Gastroesophageal sphincter (tissue), 4 donors: ENCODE measurements at places on chromosomes 2 and 18. TPM values are rescaled to one million over a fixed set of nuclear protein-coding genes. Genes with fewer than 3 reads are reported as not detected.

- no peak for ATAC-seq
- H3K27me3 ChIP-seq = no peaks in the 10 kb centered on the region
- no peak overlapping the region for H3K27ac ChIP-seq
- H3K4me3 ChIP-seq = no peak overlapping the region
These were observed 216.5 kb downstream of the CDCA7 start for GRCh38 chr2:173571021-173571821.

DNA sequence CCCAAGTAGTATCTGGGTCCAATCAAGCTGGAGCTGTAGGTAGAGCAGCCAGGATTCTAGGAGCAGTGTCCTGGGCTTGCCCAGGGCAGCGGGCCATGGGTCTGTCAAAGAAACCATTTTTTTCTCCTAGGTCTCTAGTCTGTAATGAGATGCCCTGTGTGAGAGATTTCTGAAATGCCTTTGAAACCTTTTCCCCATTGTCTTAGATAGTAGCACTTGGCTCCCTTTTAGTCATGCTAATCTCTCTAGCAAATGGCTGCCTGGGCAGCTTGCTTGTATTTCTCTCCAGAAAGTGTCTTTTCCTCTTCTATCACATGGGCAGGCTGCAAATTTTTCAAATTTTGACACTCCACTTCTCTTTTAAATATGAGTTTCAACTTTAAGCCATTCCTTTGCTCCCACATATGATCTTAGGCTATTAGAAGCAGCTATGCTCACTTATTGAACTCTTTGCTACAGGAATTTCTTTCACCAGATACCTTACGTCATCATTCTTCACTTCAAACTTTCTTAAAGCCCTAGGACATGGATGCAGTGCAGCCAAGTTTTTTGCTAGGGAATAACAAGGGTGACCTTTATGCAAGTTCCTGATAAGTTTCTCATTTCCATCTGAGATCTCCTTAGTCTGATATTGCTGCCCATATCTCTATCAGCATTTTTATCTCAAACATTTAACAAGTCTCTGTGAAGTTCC lies 890.2 kb upstream of the VRK2 start:
- no peaks in the 10 kb centered on the region for H3K36me3 ChIP-seq
- no peaks in the 10 kb centered on the region for H3K27me3 ChIP-seq
- H3K4me1 ChIP-seq = no peaks in the 10 kb centered on the region
- no peak for ATAC-seq
- no peak overlapping the region for H3K27ac ChIP-seq

DNA sequence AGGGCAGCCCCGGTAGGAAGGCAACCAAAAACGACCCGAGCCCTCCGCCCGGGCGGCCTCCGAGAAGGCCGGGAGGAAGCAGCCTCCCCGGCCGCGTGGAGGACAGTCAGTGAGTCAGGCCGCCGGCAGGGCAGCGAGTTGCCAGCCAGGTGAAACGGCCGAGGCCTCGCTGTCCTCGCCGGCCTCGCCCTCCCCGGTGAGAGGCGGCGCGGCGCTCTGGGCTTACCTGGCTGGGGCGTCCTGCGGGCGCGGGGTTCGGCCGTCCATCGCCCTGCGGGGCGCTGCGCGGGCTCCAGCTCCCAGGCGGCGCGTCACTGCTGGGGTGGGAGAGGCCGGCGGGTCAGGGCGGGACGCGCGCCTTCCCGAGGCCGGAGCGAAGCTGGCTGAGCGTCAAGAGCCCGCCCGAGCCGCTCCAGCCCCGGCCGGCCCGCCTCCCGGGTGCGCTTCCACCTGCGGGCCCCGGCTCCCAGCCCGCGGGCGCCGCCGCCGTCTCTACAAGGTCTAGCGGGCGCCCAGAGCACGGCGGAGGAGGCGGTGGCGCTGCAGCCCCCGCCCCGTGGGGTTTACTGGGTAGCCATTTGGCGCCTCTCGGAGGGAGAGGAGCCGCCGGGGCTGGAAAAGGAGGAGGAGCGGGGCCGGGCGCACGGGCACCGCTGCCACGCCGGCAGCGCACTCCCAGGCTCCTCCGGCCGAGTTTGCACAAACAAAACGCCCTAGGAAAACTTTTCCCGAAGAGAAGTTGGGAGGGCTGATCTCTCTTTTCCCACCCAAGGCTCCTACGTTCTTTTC lies 499 bp downstream of the COBLL1 start:
- peak; percentile 89 for ATAC-seq
- peak overlapping the region; percentile 98 for H3K27ac ChIP-seq
- no peaks in the 10 kb centered on the region for H3K27me3 ChIP-seq
- peaks cover 3% of the 10 kb centered on the region for H3K4me1 ChIP-seq
- peak overlapping the region; percentile 90 for H3K4me3 ChIP-seq
- H3K36me3 ChIP-seq = no peaks in the 10 kb centered on the region

DNA sequence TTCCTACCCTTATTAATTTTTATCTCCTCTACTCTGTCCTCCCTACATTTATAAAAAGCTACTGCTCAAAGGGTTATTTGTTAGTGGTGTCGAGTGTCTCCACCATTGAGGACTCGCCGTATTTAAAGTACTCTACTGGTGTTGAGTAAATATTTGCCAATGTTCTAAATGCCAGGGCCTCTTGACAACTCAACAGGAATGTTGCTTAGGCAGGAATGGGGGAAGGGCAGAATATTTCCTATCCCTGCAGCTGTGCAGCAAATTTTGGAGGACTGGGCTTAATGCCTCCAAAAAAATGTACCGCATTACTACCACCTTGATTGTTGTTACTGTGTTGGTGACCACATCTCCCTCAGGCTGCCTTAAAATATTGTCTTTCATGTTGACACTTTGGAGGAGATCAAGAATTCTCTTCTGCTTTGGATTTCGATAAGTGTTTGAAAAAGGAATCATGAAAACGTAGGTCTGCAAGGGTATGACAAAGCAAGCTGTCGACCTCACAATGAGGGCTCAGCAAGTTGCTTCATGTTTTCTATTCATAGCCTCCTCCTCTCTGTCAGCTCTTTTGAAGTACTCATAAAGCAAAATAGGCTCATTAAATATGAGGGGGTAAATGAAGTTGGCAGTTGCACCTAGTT lies 84.3 kb downstream of the EFEMP1 start:
- H3K36me3 ChIP-seq = no peaks in the 10 kb centered on the region
- no peak overlapping the region for H3K27ac ChIP-seq
- no peak overlapping the region for H3K4me3 ChIP-seq
- no peaks in the 10 kb centered on the region for H3K4me1 ChIP-seq
- no peak for ATAC-seq
- no peaks in the 10 kb centered on the region for H3K27me3 ChIP-seq

The KCNK3 gene
- total RNA-seq = 7.0 TPM

GRCh38 chr2:224924631-224925030 lies 117.6 kb downstream of the DOCK10 start:
- H3K27ac ChIP-seq = no peak overlapping the region
- ATAC-seq = no peak
- H3K4me3 ChIP-seq = no peak overlapping the region
- H3K36me3 ChIP-seq = no peaks in the 10 kb centered on the region

- no peak overlapping the region for H3K4me3 ChIP-seq
- no peaks in the 10 kb centered on the region for H3K27me3 ChIP-seq
- H3K36me3 ChIP-seq = no peaks in the 10 kb centered on the region
- H3K27ac ChIP-seq = no peak overlapping the region
These were observed 299.1 kb upstream of the NXPH2 start for GRCh38 chr2:139079311-139079710.

GRCh38 chr2:191190435-191190834 lies 39.6 kb upstream of the STAT4 start:
- no peak overlapping the region for H3K4me3 ChIP-seq
- H3K4me1 ChIP-seq = no peaks in the 10 kb centered on the region
- H3K27me3 ChIP-seq = no peaks in the 10 kb centered on the region
- ATAC-seq = no peak

DNA sequence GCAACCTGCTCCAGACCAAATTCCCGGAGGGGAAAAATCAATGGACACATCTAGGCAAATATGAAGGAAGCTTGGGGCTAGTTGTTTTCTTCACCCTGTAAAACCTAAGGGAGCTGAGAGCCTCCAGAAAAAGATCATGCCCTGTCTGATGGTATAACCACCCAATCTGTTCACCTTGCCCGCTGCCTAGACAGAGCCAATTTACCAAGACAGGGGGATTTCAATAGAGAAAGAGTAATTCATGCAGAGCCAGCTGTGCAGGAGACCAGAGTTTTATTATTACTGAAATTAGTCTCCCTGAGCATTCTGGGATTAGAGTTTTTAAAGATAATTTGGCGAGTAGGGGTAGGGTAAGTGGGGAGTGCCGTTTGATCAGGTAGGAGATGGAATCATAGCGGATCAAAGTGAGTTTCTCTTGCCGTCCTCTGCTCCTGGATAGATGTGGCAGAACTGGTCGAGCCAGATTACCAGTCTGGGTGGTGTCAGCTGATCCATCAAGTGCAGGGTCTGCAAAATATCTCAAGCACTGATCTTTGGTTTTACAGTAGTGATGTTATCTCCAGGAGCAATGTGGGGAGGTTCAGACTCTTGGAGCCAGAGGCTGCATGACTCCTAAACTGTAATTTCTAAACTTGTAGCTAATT lies 35.1 kb upstream of the B4GALT6 start:
- no peak for ATAC-seq
- H3K4me3 ChIP-seq = no peak overlapping the region
- no peaks in the 10 kb centered on the region for H3K27me3 ChIP-seq
- no peak overlapping the region for H3K27ac ChIP-seq
- no peaks in the 10 kb centered on the region for H3K4me1 ChIP-seq

The BMP10 gene
- 0.19 TPM for total RNA-seq

DNA sequence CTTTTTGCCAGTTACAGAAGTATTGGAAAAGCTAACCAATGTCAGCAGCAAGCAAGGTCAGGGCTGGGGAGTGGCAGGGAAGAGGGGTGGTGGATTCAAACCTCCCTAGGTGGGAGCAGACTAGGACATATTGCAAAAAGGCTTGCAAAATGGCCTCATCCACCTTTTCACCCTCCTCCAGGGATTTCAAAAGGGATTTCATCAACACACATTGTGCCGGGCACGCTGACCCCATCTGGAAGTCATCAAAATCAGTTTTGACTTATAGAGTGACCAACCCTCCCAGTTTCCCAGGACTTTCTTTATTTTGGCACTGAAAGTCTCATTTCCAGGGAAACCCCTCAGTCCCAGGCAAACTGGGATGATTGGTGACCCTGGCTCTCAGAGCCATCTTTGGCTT lies 94.7 kb downstream of the BIN1 start:
- no peaks in the 10 kb centered on the region for H3K36me3 ChIP-seq
- H3K27me3 ChIP-seq = peaks cover 39% of the 10 kb centered on the region
- H3K27ac ChIP-seq = no peak overlapping the region
- ATAC-seq = no peak

- no peaks in the 10 kb centered on the region for H3K4me1 ChIP-seq
- H3K36me3 ChIP-seq = no peaks in the 10 kb centered on the region
- H3K27me3 ChIP-seq = no peaks in the 10 kb centered on the region
- no peak for ATAC-seq
- H3K27ac ChIP-seq = no peak overlapping the region
These were observed 117.9 kb downstream of the ARHGAP15 start for GRCh38 chr2:143246815-143247744.

GRCh38 chr2:241072151-241072550 lies 29.9 kb downstream of the MTERF4 start:
- H3K4me3 ChIP-seq = no peak overlapping the region
- ATAC-seq = no peak
- peaks cover 33% of the 10 kb centered on the region for H3K27me3 ChIP-seq
- no peaks in the 10 kb centered on the region for H3K36me3 ChIP-seq
- no peak overlapping the region for H3K27ac ChIP-seq

DNA sequence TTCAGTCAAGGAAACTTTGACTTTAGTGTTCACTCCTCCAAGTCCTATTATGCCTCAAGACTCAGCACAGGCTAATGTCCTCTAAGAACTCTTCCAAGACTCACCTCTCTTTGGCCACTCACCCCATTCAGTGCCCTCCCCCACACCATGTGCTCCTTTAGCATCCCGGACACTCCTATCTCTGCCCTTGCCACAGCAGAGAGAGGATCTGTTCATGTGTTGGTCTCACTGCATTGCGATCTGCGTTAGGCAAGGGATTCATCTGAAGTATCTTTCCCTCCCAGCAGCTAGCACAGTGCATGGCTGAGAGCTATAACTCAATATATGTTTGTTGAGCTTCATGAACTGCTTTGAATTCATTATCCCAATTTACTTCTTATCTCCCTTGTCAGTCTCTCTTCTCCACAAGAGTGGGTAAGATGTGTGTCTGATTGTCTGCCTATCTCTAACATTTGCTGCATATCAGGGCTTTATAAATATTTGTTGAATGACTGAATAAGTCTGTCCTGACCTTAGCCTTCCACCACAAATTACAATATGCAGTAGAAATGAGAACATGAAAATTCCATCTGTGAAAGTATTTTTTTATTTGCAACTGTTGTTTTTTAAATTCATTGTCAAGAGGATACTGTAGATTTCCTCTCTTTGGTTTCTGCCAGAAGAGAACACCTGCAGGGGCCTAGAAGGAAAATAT lies 179.9 kb upstream of the NCKAP5 start:
- no peaks in the 10 kb centered on the region for H3K27me3 ChIP-seq
- H3K4me3 ChIP-seq = no peak overlapping the region
- ATAC-seq = no peak
- H3K36me3 ChIP-seq = no peaks in the 10 kb centered on the region
- H3K27ac ChIP-seq = no peak overlapping the region

DNA sequence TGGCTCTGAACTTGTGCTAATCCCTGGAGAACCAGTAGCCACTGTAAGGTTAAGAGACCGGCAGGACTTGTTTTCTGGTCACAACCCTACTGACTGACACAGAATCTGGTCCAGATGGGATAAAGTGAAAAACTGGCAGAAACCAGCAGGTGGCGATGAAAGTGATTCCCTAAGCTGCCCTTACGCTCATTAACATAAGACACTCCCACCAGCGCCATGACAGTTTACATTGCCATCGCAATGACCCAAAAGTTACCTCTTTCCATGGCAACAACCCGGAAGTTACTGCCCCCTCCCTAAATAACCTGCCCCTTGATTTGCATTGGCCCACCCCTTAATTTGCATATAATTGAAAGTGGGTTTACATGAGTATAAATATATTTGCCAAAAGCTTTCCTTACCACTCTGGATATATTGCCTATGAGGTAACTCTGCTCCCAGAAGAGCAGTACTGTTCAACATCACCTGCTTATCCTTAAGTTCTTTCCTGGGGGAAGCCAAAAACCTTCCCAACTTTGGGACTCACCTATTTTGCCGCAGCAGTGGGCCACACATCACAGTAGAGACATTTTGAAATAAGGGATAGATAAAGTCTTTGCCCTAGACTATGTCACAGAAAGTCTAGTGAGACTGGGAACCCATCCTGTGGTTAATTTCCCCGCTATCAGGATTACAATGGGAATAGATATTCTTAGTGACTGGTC lies 35.8 kb upstream of the AFF3 start:
- H3K4me1 ChIP-seq = peaks cover 4% of the 10 kb centered on the region
- H3K27ac ChIP-seq = no peak overlapping the region
- H3K27me3 ChIP-seq = no peaks in the 10 kb centered on the region
- H3K4me3 ChIP-seq = no peak overlapping the region

The RNF138 gene
- total RNA-seq = 17.1 TPM
